ENCODE measurements at places on chromosomes 2 and 18.

DNA sequence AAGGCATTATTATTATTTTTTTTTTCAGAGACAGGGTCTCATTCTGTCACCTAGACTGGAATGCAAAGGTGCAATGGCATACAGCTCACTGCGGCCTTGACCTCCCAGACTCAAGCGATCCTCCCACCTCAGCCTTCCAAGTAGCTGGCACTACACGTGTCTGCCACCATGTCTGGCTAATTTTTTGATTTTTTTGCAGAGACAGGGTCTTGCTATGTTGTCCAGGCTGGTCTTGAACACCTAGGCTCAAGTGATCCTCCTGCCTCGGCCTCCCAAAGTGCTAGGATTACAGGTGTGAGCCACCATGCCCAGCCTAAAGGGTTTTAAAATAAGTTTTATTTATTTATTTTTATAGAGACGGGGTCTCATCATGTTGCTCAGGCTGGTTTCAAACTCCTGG, 45.3 kb upstream of the AP1S3 start:
- DNase-seq = no peak

GRCh38 chr2:9211496-9211895, 4.9 kb downstream of the ASAP2 start:
- no peak for DNase-seq

- no peak for DNase-seq
Measured at GRCh38 chr2:18907508-18907907, 318.1 kb upstream of the NT5C1B start.

DNA sequence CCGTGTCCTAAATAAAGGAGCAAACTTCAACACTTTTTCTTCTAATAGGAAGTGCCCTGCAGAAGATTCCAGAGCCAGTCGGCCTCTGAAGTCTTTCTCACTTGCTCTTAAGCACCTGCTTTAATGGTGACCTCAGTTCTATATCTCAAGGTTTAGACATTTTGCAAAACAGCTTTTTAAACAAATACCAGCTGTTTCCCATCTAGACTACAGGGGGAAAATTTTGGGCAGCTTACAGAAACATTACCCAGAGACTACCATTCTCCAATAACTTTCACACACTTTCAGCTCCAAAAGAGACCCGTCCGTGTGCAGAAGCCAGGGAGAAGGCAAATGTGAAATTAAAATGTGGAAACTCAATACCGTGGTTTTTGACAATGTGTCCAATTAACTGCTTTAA, 285.3 kb upstream of the CCDC68 start:
- no peak for DNase-seq

DNA sequence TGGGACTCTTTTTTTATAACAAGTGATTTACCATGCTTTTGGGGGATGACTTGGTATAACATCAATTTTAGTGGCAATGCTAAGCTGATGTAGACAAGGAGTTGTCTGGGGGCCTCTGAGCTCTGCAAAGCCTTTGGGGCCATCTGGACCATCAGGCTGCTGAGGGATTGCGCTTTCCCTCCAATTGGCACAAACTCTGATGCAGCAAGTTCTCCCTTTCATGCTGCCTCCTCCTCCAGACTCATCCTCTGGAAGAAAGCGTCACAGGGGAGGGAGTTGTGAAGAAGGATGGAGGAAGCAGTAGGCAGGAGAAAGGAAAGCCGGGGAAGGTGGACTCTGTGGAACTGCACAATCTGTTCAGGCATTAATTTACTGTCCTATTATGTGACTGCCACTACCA, 10.2 kb upstream of the FAP start:
- no peak for DNase-seq

DNA sequence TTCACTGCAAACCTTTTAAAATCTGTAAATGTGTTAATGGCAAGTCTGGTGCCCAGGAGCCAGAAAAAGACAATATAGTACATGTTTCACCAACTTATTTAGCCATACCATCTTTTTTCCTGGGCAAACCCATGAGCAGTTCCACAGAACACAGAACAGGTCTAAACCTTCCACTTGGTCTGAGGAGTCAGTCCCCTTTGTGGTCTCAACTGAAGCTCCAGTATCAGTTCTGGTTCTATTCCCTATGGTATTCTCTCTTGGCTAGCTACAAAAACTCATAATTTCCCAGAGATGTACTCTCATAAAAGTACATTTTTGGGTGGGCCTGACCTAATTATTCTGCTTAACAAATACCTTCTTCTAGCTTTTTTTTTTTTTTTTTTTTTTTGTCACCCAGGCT, 31.2 kb downstream of the STK17B start:
- no peak for DNase-seq

DNA sequence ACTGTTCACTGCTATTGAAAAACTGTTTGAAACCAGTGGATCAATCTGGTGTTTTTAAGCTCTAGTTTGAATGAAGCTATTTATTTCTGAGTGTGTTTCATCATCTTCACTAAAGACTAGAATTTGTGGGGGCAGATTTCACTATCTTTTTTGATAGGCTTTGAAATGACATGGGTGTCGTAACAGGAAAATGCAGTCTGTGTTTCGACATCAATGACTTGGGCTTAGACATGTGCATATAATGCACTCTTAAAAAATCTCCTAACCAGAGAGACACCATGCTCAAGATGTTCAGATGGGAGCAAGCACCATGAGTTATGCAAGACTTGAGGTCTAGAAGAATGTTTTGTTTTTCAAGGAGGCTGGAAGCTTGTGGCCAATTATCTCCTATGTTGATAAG, 221.6 kb downstream of the GPD2 start:
- DNase-seq = no peak

- DNase-seq = no peak
Measured at GRCh38 chr18:78496079-78496478, 483.5 kb upstream of the SALL3 start.

All from CD4-positive, alpha-beta T cell treated with Interleukin-4 for 1 hour (primary cell).